ENCODE measurements at places on chromosomes 12 and 14. TPM values are rescaled to one million over a fixed set of nuclear protein-coding genes. Genes with fewer than 3 reads are reported as not detected.

- DNase-seq = no peak
These were observed 80.8 kb upstream of the PPP1R12A start for GRCh38 chr12:80015660-80016059.

GRCh38 chr12:55838361-55838760, 4.4 kb downstream of the MMP19 start:
- DNase-seq = no peak

DNA sequence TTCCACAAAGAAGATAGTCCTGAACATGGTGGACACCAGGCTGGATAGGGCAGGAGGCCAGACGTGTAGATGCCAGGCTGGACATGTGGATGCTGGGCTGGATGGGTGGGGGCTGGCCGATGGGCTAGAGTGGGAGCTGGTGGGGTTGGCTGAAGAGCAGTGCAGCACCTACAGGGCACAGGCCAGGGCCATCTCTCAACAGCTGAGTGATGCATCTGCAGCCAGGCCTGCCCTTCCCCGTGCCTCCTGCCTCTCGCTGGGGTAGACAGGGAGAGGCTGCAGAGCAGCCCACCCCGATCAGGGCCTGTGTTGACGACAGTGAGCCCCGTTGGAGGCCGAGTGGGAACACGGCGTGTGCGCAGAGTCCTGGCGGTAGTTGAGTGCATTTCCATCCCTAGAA, 39.3 kb downstream of the EP400 start:
- DNase-seq = no peak

TAS2R46 gene
- not detected for polyA plus RNA-seq

ACSM4 gene
- polyA plus RNA-seq = not detected

- no peak for DNase-seq
These were observed 138.4 kb downstream of the ADGRD1 start for GRCh38 chr12:131091976-131092691.

PTPRR gene
- 0.79 TPM for polyA plus RNA-seq

DNA sequence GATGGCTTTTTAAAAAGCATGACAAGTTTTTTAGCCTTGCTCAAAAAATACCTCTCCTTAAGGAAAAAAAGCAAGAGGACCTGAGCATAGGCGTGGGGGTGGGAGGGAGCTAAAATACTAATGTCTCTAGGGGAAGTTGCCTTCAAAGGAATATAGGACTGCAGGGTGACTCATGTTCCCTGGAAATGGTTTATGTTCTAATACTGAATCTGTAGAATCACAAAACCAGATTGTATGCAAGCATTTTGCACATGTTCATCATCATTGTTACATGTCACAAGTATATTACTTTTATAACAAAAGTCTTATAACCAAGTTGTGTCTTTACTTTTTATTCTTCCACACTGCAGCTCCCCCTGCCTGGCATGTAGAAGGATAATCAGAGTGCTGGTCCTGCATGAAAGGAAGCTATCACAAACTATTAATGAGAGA, 36.6 kb downstream of the GPR135 start:
- DNase-seq = no peak

- no peak for DNase-seq
These were observed 211.2 kb upstream of the EEA1 start for GRCh38 chr12:93140325-93140724.

BATF gene
- 0.49 TPM for polyA plus RNA-seq

KRT82 gene
- not detected for polyA plus RNA-seq

DNA sequence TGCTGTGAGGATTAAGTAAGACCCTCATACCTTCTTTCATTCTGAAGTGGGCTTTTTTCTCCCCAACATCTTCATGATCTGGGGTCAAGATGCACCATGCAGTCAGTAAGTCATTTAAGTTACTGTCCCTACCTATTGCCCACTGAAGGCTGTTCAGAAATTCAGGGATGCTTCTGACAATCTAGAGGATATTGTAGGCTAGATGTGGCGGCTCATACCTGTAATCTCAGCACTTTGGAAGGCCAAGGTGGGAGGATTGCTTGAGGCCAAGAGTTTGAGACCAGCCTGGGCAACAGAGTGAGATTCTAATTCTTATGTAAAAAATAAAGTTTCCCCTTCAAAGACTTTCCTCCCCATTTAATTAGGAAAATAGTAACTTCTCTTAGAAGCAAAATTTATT, 28.7 kb downstream of the PHETA1 start:
- no peak for DNase-seq

GRCh38 chr12:132561427-132562156, 48.8 kb downstream of the LRCOL1 start:
- no peak for DNase-seq

DNA sequence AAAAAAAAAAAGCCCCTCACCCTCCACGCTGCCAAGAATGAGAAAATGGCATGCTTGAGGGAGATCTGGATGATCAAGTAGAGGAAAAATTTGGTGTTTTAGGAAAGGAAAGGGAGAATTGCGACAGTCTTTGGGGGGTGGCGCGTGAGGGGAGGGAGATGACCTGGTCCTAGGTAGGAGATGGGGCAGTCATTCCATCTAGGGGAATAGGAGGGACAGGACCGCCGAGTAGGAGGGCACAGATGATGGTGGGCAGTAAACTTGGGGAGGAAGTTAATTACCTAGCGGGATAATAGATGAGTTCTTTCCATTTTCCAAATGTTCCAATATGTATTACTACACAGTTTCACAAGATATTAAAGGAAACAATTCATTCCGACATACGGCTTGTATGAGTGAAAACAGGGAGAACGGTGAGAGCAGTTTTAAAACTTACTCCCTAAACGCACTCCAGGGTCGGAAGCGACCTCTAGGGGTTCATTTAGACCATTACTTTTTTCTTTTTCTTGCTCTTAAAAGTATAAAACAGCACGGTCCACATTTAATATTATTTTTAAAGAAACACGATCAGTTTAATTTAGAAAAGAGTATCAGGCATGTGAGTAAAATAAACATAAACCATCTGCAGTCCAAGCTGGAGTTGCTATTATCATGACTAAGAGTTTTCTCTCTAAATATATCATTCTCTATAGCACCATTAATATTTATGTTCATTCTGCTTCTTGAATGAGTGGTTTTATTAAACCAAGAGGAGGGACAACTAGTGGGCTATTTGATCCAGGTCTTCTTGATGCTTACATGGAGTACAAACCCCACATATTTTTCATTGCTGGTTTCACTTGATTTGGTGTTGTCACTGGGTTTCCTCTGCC, 3.0 kb upstream of the FNTB start:
- DNase-seq = no peak

DNA sequence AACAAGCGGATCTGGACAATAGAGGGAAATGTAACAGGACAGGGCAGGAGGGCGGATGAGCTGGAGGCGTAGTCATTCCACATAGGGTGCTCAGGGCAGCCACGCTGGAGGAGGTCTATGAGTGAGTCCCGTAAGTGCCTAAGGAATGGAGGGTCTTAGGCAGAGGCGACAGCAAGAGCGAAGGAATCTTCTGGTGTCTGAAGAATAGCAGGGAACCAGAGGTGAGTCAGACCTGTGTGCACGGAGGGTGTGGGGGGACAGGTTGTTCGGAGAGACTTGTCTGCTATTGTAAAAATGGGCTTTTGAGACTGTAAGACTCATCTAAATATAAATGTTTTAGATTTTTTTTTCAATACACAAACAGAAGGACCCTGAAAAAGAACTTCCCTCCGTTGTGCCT, 70.6 kb downstream of the SETD3 start:
- DNase-seq = no peak

GRCh38 chr14:59483363-59483762, 845 bp downstream of the L3HYPDH start:
- peak; percentile 27 for DNase-seq

DNA sequence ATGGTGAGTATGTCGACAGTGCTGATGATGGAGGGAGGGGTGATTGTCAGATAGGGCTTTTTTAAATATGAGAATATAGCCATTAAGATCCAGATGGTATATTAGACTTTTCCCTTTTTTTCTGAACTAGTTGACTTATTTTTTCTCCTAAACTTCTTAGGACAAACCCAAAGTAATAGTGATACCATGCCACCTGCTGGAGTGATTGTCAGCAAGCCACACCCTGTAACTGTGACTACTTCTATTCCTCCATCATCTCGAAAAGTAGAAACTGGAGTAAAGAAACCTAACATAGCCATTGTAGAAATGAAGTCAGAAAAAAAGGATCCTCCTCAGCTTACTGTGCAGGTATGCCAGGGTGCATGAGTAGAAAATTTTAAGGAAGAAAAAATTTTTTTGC, 40.1 kb downstream of the KIAA0586 start:
- no peak for DNase-seq

FAM222A gene
- polyA plus RNA-seq = 6.3 TPM
